DMS79 treated with DMSO at 0.1 percent for 48 hours (cell line): ENCODE measurements at places on chromosomes 3 and 15.

GRCh38 chr3:31903686-31904431, 77.2 kb downstream of the OSBPL10 start:
- peak; percentile 31 for DNase-seq

DNA sequence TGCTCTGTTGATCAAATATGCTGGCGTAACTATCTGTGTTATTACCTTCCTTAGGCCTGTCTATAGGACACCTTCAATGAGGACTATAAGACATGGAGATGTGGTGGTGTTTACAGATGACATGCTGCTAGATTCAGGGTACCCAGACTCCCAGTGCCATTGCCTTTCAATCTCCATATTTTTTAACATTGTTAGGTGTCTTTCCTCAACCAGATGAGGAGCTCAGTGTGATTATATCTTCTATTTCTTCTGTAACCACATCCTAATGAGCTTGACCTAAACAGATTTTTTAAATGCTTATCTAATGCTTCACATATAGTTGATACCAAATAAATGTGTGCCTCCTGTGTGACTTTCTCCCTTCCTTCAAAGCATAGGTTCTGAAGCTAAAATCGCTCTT, 730.1 kb upstream of the NR2F2 start:
- no peak for DNase-seq

DNA sequence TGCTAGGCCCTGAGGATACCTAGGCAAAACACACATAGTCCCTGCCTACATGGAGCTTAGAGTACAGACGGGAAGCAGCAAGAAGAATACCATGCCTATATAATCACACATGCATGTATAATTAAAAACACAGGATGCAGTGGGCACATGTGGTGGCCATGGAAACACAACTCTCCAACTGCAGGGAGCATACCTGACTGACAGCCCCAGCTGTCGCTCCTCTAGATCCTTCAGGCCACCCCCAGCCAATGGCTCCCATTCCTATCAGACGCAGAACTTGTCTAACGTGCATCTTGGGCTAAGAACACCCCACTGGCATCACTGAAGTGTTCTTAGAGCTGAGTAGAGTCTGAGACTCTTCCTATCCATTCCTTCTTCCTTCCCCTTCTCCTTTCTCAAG, 125.5 kb upstream of the FRMD4B start:
- DNase-seq, result no peak

GRCh38 chr3:107206141-107206540, 171.1 kb upstream of the CCDC54 start:
- DNase-seq, result no peak

- no peak for DNase-seq
Observed at GRCh38 chr3:38334142-38335055, 12.2 kb upstream of the XYLB start.

GRCh38 chr3:108914774-108915641, 38.7 kb downstream of the GUCA1C start:
- DNase-seq, result peak; percentile 36

DNA sequence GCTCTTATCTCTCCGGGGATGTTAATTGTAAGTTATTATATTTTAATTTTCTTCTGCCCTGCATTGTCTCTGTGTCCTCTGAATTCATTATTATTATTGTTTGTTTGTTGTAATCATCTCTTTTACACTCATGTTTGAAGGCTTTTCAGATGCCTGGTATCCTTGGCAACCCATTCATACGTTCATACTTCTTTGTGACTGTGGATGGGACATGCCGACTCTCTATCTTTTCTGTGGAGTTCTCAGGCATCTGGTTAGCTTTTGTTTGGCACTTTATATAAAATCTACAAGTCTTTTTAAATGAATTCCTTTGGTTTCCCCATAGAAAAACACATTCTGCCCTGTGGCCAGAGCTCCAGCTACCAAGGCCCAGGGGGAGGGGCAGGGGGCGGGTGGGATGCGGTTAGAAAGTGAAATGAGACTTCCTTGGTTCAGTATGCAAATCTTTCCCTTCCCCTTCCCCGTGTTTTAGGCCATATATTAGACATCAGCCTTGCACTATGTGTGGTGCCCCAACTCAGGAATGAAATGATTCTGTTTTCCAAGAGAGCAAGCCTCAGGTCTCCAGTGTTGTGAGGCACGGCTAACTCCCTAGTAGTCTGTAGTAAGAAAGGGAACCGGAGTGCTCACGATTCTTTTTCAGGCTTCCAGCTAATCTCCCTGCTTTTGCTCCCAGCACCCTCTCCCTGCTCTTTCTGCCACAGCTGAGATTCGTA, 79.2 kb downstream of the SST start:
- DNase-seq, result no peak
